ENCODE measurements at places on chromosomes 4 and X. TPM values are rescaled to one million over a fixed set of nuclear protein-coding genes. Genes with fewer than 3 reads are reported as not detected.

Gene STBD1
- polyA plus RNA-seq, result 27.4 TPM

Gene PCDH19
- polyA plus RNA-seq, result 4.3 TPM

Gene SPANXA1
- not detected for polyA plus RNA-seq

Gene COL25A1
- 4.3 TPM for polyA plus RNA-seq

Gene CC2D2A
- 14.4 TPM for polyA plus RNA-seq

Gene CT83
- not detected for polyA plus RNA-seq

Gene GSX2
- not detected for polyA plus RNA-seq

Gene FABP2
- polyA plus RNA-seq, result not detected

Gene AMBN
- polyA plus RNA-seq, result not detected

Gene PF4V1
- polyA plus RNA-seq, result not detected

Gene HDX
- 4.5 TPM for polyA plus RNA-seq

Gene GAGE10
- not detected for polyA plus RNA-seq

Gene NOX1
- 0.38 TPM for polyA plus RNA-seq

Gene SPON2
- 74.7 TPM for polyA plus RNA-seq

Gene HSFX2
- 1.4 TPM for polyA plus RNA-seq

Gene PAGE1
- not detected for polyA plus RNA-seq

Gene DDX53
- 0.05 TPM for polyA plus RNA-seq

Gene MSANTD1
- 0.45 TPM for polyA plus RNA-seq

Gene CPE
- 95.4 TPM for polyA plus RNA-seq

Gene PDS5A
- 34.9 TPM for polyA plus RNA-seq

Gene USP9X
- 52.1 TPM for polyA plus RNA-seq

Gene SERTM2
- 0.59 TPM for polyA plus RNA-seq

Gene DCAF8L2
- polyA plus RNA-seq, result not detected

Gene ANOS1
- polyA plus RNA-seq, result 24.5 TPM

Gene TLR1
- polyA plus RNA-seq, result 1.9 TPM

Gene EDA
- 20.3 TPM for polyA plus RNA-seq

Gene RIPPLY1
- 0.17 TPM for polyA plus RNA-seq

Gene FGF2
- 12.1 TPM for polyA plus RNA-seq
